Common myeloid progenitor, CD34-positive (primary cell): ENCODE measurements at places on chromosomes 2 and 18.

- peak; percentile 96 for DNase-seq
These were observed 111.4 kb downstream of the NFATC1 start for GRCh38 chr18:79507076-79507545.

DNA sequence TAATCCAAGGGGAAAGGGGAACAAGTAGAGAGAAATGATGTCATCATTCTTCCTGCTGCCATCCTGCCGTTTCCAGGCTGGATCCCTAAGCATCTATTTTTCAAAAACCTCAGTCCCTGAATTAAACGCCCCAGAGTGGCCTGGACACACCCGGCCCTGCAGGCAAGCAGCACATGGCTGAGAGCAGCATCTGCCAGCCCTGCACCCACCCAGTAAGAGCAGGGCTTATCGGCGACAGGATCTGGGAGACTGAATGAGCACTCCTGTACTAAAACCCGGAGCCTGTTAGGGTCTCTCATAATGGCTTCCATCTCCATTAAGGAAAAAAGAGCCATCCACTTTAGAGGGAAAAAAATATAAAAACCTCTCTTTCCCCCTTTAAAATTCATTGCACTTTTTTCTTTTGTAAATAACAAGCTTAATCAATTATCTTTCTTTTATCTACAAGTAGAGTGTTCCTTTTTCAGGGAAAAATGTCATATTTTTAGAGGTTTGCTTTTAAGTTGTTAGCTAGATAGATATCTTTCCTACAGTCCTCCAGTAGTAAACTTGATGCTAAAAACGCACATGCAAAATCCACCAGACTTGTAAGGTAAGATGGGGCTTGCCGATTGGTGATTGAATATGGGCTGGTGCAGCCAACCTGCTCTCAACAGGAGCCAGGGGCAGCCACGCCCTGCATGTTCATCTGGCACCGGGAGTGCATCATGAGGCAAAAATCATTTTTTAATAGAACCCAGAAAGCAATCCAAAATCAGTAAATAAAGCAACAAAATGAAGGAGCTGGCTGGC, 457.8 kb downstream of the EIPR1 start:
- DNase-seq = no peak

- DNase-seq = no peak
These were observed 8.1 kb upstream of the ARHGAP15 start for GRCh38 chr2:143121079-143121478.

GRCh38 chr2:191604154-191604553, 73.8 kb upstream of the NABP1 start:
- DNase-seq = no peak

GRCh38 chr2:149564983-149565382, 22.6 kb downstream of the MMADHC start:
- DNase-seq = no peak
